ENCODE measurements at places on chromosomes 11 and 22. TPM values are rescaled to one million over a fixed set of nuclear protein-coding genes. Genes with fewer than 3 reads are reported as not detected.

DNA sequence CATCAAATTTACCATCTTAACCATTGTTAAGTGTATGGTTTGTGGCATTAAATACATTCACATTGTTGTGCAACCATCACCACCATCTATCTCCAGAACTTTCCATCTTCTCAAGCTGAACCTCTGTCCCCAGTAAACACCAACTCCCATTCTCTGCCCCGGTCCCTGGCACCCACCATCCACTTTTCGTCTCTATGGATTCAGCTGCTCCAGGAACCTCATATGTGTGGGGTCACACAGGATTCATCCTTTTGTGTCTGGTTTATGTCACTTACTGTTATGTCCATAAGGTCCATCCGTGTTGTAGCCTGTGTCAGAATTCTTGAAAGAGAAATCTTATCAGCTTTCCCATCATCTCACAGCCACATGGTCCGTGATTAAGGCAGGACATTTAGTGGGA is 16.3 kb downstream of the TSPAN32 start:
- no peak for DNase-seq

Gene SUSD2
- 7.7 TPM for total RNA-seq

DNA sequence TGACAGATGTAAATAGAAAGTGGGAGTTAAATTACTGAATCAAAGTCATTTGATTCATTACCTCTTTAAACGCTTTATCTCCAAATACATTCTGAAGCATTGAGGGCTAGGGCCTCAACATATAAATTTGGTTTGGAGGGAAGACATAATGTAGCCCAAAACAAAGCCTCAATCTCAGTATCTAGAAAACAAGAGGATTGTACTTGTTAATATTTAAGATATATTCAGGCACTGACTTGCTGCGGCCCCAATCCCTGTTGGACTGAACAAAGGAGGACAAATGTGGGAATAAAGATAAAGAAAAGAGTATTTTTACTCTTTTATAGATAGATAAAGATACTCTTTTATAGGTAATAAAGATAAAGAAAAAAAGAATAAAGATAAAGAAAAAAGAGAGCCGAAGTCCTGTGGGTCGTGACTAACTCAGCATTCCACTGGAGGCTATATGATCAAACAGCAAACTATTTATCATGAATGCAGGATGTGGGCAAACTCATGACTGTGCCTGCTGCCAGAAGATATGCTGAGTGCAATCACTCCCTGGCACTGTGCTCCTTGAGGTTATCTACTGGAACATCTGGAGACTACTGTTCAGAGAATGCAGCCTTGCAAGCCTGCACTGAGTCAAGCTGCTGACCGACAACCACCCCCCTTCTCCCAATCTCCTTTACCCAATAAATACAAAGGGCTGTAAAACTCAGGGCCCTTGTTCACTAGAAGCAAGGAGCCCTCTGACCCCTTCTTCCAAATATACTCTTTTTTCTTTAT is 6.9 kb downstream of the OR10V1 start:
- DNase-seq: no peak

Gene CCDC88B
- 9.2 TPM for total RNA-seq

DNA sequence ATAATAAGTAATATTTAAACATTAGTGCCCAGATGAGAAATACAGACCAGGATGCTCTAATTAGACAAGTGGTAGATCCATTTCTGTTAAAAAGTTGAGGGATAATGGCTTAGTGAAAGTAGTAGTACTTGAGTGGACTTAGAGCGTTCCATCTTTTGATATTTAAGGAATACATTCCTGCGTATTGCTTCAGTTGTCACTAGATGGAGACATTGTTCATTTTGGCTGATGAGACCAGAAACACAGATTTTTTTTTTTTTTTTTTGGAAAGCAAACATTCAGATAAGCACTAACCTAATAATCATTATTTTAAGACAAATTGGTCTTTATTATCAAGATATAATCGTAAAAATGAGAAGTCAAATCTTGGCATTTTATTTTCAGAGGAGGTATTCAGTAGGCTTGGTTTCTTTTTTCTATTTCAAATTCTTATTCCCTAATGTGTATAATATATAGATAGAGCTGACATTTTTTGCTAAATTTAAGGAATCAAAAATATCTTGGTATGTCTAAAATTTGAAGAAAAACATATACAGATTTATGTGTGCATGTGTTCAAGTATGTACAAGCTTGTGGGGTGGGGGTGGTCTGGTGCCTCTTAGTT is 92.9 kb downstream of the DYNC2H1 start:
- no peak for DNase-seq

- DNase-seq: no peak
These were observed 43.6 kb downstream of the CTSC start for GRCh38 chr11:88293931-88294330.

DNA sequence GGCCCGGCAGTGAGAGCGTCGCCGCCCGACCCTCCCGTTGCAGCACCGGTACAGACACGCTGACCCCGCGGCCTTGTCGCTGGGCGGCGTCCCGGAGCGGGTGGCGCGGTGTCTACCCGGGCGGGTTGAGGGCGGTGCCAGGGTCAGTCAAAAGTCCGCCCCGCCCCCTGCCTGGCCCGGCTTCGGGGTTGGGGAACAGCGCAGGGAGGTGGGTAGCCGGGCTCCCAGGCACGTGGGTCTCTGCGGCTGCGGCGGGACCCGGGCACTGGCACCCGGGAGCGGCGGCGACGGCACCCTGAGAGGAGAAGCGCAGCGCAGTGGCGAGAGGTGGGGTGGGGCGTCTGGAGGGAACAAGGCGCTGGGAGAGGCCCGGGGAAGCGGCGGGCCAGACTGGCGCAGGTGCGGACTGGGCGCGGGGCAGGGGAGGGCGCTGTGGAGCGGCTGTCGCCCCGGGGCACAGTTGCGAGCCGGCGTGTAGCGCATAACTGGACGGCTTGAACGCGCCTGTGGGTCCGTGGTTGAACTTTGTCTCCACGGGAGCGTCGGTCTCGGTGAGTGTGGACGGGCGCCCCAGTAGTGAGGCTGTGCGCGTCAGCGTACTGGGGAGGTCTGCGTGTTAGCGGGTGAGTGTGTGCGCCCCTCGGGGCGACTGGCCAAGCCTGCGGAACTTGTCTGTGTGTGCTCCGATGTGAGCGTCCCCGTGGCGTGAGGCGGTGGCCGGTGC is at the start of gene P2RY2:
TSS of gene P2RY2 (plus strand) at position 176 of the 724 bp plus-strand sequence. CDS start 15,879 bp downstream, outside the sequence.
- DNase-seq: peak; percentile 86

GRCh38 chr11:31819621-31820437 is 8.7 kb upstream of the PAX6 start:
- DNase-seq: no peak

Gene RELT
- 8.3 TPM for total RNA-seq

DNA sequence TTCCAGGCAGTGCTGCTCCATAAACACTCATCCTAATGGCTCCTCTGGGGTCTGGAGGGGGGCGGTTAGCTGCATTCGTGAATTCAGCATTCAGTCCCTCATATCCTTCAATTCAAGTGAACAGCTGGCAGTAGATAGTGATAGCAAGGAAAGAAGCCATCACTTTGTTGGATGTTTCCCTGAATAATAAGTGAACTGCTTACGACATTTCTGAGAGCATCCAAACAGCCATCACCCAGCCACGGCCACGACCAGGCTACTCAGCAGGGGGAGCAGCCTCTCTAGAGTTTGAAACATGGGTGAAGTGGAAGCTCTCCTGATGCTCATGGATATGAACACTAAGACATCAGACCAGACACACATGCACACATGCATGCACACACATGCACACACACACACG is 163.6 kb downstream of the NTM start:
- no peak for DNase-seq

Gene RIMBP3C
- total RNA-seq: 0.21 TPM

DNA sequence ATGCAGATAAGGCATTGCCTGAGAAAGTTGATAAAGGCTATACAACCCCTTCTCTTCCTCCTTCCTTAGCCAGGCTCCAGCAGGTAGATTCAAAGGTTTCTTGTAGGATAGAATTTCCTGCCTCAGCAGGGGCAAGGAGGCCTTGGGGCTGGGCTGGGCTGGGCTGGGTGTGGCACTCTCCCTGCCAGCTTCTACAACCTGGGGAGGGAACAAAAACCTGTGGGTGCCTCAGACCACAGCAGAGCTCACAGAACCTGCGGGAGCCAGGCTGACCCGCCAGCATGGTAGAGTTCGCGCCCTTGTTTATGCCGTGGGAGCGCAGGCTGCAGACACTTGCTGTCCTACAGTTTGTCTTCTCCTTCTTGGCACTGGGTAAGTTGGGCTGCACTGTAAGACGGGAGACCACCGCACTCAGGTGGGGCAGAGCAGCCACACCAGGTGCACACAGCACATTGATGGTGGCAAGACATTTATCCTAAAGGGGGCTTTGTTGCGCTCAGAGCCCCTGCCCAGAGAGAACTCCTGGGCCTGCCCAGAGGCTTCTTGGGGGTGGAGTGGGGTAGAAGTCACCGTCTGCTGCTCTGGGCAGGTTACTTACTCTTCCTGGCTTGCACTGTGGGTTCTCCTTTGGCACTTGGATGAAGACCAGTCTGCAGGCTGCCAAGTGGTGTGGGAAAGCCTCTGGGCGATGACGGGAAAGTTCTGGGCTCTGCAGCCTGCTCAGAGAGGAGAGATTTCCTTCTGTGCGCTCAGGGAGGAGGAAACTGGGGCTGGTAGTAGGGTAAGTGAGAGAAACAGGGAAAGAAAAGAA is at the start of gene MOGAT2:
TSS of gene MOGAT2 (plus strand) at position 231 of the 811 bp plus-strand sequence. CDS start at position 282, 51 bp downstream.
- DNase-seq: no peak

DNA sequence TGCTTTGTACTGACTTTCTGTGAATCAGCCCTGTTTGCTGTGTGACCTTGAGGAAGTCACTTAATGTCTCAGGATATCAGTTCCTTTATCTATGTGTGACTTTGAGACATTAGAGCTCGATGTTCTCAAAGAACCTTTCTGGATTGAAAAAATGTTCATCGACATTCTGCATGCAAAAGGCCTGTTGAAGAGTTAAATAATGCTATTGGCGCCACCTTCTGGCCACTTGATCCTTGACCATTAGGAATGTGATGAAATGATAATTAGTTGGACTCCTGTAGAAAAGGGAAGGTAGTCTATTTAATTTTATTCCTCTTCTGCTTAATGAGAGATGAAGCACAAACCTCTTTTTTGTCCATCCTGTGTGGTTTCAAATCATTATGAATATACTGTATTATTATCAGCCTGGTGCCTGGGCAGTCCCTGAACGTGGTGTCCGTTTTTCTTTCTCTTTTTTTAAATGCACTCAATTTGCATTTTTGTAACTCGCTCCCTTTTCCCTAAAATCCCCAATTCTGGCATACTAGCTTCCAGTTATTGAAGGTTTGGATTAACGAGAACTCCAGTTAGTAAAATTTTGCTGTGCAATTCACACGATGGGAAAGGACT is 20.7 kb downstream of the ELF5 start:
- DNase-seq: peak; percentile 65

DNA sequence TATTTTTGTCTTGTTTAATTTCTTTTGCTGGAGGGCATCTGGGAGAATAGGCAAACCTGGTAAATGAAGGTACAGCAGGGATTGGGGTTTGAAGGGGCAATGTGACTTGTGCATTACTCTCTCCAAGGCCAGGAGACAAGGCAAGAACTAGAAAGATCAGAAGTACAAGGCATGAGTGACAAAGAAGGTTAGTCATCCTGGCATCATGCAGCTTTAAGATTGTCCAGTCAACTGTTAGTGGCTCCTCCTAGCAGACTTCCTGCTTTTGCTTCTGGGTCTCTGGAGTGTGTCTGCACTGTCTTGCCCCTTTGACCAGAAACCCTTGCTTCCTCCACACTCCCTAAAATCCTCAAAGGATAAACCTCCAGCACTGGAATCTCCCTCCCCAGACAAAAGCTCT is 27.2 kb upstream of the GLYATL1 start:
- no peak for DNase-seq

Gene TBCEL
- 43.8 TPM for total RNA-seq

DNA sequence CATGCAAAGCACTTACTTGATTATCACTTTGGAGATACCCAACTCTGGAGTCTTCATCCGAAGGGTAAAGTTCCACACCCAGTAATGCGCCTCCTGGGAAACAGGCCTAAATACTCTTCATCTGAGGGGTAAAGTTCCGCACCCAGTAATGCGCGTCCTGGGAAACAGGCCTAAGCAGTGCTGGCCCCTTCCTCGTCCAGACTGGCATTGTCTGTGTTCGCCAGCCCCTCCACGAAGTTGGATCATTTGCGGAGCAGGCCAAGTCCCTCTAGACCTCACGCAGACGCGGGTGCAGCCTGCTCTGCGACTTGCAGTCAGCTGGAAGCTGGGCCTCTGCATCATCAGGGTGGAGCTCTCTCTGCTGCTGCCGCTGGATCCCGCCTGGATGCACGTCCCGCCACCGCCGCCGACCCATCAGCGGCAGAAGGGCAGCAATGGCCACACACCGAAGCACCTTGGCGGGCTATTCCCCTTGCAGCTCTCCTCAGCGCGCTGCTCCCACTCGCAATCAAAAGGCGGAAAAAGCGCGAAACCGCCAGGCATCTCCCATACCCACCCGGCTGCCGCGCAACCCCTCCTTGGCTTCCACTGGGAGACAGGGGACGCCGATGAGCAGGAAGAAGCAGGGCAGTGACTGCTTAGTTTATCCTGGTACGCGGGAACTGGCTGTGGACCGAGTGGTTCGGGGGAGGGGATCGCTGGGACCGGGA is 34.1 kb upstream of the GLYATL1 start:
- peak; percentile 37 for DNase-seq

GRCh38 chr11:104036995-104037394 is 555 bp downstream of the DDI1 start:
- no peak for DNase-seq

Gene P2RX6
- 2.2 TPM for total RNA-seq

GRCh38 chr11:114277637-114278341 is 18.4 kb upstream of the NNMT start:
- no peak for DNase-seq

Gene NAT10
- total RNA-seq: 29.0 TPM

Gene BTG4
- not detected for total RNA-seq

DNA sequence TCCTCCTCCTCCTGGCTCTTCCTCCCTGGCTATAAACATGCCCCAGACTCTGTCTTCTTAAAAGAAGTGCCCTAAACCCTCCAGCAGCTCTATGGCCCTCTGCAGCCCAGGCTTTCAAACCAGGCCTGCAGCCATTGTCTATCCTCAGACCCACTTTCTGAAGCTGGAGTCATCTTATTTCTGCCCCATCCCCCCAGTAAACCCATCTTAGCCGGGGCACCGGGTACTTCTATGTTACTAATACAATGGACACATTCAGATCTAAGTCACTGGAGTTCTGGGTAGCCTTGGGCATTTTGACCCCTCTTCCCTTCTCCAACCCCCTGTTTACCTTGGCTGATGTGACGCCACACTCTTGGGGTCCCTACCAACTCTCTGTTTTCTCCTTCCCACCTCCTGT is 29.7 kb upstream of the CACNG2 start:
- no peak for DNase-seq

DNA sequence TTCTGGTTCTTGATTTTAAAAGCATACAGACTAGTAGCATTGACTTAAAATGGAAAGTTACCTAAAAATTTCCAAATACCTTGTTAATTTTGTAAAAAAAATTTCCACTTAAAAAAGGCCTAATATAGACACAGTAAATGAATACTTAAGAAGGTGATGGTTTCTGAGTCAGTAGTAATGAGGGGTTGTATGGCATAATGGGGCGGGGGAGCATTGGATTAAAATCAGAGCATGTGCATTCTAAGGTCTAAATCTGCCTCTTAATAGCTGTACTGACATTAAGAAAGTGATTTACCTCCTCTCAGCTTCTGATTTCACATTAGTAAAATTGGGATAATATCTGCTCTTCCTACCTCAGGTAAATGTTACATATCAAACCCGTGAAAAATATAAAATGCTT is 446.5 kb downstream of the AASDHPPT start:
- DNase-seq: no peak

Gene HPX
- total RNA-seq: 1.0 TPM

GRCh38 chr11:21505070-21505469 is 687.8 kb upstream of the ANO5 start:
- DNase-seq: no peak

Gene PAX6
- not detected for total RNA-seq

- no peak for DNase-seq
These were observed 225.1 kb downstream of the MN1 start for GRCh38 chr22:27576413-27576812.

Gene GRAP2
- total RNA-seq: 2.1 TPM
